ENCODE measurements at places on chromosomes 13 and 19. TPM values are rescaled to one million over a fixed set of nuclear protein-coding genes. Genes with fewer than 3 reads are reported as not detected.
A peak's percentile ranks its signal among the peaks of the same experiment; 100 is the strongest.

DNA sequence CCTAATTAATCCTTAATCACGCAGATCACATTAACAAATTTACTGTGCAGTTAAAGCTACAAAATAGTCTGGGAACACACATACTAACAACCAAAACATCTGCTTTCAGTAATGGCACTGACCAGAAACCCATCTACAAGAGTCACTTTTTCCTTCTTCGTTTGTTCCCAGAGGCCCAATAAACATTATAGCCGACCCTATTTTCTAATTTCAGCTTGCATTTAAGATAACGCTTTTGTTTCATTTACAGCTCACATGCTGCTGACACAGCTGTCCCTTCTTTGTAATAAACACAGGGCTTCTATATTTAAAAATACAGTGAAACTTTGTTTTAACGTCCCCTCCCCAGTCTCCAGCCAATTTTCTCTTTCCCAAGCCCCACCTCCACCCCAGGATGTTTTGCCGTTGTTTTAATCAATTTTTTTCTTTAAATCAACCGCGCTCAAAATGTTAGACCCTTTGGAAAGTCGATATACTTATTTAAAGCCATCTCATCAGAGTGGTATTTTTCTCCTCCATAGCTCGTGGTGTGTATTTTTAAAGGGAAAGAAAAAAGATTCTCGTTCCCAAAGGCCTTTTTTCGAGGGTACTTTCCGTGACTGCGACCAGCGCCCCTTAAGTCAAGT is 1.7 kb upstream of the WBP4 start:
- no peak for DNase-seq

GRCh38 chr19:47657719-47658118 is 48.8 kb downstream of the BICRA start:
- no peak for DNase-seq

Gene EDNRB
- 28.2 TPM for polyA plus RNA-seq

DNA sequence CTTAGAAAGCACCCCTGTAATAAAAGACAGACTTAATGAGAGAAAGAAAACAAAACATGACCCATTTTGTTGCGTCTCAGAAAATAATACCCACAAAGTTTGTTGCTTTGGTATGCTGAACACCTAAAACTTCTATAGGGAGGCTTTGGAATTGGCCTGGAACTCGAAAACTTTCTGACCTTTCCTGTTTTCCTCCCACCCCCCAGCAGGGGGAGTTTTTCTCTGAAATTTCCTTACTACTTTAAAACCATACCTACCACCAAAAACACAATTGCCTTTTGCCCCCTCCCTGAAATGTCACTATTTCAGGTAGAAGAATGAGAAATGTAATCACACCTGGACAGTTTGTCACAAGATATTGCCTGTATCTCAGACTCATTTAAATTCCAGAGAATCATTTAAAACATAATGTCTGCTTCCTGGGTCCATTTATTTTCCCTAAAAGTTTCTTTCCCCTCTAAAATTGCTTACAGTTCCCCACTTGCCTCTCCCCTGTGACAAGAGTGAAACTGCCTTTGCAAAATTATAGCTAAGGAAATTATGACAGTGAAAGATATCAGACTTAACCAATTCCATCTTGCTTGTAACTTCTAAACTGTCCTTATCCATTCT is 2700.2 kb downstream of the PCDH9 start:
- DNase-seq = no peak

- no peak for DNase-seq
Observed at GRCh38 chr19:49213791-49214190, 56.2 kb downstream of the TRPM4 start.

Gene PRODH2
- not detected for polyA plus RNA-seq

DNA sequence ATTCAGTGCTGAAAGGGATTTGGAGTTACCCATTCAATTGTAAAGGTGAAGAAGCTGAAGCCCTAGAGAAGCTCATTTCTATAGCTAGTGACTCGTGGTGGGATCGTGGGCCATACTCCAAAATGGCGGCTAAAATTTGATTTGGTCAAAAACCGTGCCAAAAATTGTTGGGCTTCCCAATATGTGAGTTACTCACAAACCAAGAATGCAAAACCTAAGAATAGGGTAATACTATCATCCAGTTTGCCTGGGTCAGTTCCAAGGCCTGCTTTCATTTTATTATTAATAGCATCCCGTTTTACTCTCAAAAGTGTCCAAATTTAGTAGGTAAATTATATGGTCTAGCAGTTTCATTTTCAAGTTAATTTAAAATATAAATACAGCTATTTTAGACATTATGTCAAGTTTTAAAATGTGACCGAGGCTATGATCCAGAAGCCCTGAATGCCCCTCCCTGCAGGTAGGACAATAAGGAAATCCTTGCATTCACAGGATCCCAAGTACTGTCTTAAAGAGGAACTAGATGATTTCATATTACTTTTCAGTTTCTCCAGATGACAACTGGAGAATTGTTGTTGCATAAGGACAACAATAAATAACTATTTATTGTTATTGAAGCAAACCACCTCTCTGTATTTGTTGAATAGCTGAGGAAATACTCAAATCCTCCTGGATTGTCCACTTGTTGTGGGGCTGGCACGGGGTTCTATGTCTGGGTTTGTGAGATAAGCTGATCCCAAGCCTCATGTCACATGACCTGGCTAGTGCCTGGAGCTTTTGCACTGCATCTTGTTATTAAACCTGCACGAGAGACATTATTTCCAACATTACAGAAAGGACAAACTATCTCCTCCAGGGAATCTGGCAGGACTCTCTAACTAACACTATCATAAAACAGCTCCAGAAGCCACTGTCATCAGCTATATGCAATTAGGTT is 11.6 kb upstream of the RAP2A start:
- peak; percentile 32 for DNase-seq

Gene TMEM238
- 0.14 TPM for polyA plus RNA-seq

DNA sequence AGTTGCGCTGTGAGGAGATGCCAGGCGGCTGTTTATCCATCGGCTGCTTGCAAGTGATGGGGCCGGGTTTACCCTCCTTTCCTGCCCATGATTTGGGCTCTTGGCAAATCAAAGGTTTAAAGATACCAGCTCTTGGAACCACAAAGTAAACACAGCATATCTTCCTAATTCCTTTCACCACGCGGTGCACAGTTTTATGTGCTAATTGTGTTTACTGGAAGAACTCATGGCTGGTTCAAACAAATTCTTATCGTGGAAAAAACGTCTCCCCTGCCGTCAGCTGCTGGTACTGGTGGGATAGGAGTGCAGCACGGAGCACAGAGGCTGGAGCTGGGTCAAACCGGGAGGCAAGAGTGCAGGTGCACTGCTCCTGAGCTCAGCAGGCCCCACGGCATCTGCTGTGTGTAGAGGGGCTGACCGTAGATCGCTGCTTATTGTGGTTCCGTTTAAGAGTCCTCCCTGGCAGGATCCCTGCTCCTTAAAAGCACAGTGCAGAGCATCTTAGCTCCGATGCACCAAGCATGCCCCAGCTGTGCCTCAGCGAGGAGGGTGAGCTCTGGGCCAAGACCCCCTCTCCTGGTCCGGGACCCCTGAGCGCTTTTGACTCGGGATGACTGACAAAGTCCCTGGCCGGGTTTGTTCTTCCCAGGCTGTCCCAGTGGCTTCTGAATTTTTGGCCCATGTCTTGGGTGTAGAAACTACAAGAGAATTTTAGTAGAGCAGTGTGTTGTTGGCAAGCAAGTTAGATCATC is 51.3 kb upstream of the GAS6 start:
- no peak for DNase-seq

GRCh38 chr13:112879283-112879833 is 89.7 kb upstream of the MCF2L start:
- no peak for DNase-seq

Gene CLIP3
- polyA plus RNA-seq = 4.8 TPM

Gene ALOX5AP
- 1.9 TPM for polyA plus RNA-seq
